Stimulated activated CD8-positive, alpha-beta memory T cell treated with anti-CD3 and anti-CD28 coated beads, Interleukin-15, amount 100 ng/mL, for 24 hours (primary cell): ENCODE measurements at places on chromosomes 2 and 18.

- DNase-seq: no peak
These were observed 201.9 kb upstream of the APCDD1 start for GRCh38 chr18:10252494-10252893.

DNA sequence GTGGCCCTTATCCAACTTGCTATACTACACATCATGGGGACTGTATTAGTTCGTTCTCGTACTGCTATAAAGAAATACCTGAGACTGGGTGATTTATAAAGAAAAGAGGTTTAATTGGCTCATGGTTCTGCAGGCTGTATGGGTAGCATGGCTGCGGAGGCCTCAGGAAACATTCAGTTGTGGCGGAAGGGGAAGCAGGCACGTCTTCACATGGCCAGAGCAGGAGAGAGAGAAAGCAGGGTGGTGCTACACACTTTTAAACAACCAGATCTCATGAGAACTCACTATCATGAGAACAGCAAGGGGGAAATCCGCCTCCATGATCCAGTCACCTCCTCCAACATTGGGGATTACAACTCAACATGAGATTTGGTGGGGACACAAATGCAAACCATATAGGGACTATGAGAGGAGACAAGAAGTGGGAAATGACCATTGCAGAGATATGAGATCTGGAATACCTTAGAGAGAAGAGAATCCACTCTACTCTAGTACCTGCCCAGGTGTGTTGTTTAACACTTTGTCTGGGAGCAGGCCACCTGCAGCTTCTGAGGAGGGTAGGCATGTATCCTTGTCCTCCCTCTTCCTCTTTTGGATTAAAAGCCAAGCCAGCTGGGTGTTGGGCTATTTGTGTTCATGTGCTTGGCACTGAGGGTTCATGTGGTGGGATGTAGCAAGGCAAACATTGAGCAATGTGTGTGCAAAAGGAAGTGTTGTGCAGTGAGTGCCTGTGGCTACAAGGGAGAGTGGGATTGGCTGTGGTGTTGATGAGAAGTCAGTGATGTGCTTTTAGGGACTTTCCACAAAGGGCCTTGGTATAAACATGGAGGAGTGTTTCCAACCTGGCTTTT is 22.8 kb downstream of the TTLL4 start:
- DNase-seq: no peak

- no peak for DNase-seq
These were observed 945 bp downstream of the HAT1 start for GRCh38 chr2:171923206-171923605.

DNA sequence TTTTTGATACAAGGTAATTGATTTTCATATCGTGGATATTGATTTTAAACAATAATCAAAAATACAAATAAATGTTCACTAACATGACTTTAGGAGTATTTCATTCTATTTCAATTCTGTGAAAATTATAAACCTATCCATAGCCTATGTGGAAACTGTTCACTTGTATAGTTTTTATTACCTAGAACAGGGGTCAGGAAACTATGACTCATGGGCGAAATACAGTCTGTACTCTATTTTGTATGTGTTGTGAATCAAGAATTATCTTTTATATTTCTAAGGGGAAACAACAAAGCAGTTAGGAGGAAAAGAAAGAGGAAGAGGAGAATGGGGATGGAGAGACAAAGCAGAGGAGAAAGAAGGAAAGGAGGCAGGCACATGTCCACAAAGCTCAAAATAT is 181.7 kb upstream of the VRK2 start:
- no peak for DNase-seq

- no peak for DNase-seq
These were observed 132.1 kb upstream of the HAAO start for GRCh38 chr2:42924418-42924886.

- DNase-seq: no peak
These were observed 48.5 kb upstream of the LOXHD1 start for GRCh38 chr18:46705521-46705920.

DNA sequence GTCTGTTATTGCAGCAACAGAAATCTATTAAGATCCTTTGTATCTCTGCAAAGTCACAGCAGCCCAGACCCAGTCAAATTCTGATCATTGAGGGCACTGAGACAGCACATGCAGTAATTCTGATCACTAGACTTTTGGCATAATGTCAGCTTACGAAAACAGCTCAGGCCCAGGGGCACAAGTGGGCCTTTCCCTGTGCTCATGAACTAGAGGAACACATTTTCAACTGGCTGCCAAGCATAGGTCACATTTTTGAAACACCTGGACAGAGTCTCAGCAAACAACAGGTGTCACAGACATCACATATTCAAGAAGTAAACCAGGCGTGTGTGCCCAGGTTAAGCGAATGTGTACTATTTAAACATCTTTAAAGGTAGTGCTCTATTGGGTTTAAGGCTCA is 13.7 kb downstream of the DOCK10 start:
- no peak for DNase-seq

DNA sequence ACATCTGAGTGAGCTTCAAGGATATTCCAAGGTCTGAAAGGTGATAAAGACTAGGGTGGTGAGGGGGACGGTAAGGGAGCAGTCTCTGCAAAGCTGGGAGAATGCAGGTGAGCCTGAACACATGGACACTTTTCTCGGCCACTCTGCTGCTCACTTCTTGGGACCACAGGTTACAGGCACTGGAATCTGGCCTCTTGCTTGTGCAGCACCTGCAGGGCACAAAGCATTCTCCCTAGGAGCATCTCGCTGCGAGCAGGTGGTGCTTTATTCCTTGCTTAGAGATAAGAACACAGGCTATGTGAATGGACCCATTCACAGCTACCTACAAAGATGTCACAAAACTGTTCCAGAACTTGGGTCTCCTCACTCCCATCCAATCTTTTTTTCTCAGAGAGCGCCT is 153.2 kb downstream of the DDX1 start:
- DNase-seq: no peak

- DNase-seq: no peak
These were observed 420.7 kb upstream of the SALL3 start for GRCh38 chr18:78558948-78559347.

DNA sequence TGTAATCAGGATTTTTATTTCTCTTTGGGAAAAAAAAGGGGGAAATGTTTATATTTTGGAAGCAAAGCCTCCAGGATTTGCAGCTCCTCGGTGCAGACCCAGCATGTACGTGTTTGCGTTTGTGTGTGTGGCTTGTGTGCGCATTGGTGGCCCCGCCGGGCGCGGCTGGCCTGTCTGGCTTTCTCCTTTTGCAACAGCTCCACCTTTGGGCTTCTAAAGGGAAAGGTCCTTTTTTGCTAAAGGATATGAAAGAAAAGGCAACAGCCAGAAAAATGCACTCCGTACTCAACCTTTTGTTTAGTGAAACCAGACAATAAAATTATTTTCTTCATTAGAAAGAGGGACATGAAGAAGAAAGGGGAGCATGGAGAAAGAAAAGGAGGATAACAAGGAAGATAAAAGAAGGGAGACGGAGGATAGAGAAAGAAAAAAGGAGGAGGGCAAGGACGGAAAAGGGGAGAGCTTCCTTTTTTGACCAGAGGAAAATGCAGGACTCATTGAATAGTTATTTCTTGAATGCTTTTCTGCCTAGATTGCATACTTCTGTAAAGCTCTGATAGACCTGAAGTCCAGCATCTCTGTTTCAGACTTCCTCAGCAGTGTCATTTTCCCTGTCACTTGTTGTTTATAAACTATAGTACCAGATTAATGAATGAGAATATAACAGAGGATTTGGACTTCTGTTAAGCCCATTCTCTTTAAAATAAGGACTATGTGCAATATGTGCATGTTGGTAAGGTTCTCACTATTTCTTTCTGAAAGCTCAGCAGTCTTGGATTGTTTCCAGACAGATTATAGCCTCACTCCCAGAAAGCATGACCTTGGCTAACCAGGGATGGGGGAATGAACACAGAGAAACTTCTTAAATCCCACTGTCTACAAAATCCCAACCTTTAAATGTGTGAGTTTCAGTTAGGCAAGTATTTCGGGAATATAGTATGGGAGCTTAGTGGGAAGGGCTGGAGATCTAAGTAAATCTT is 563.1 kb upstream of the PIK3C3 start:
- DNase-seq: no peak

GRCh38 chr2:73972846-73973245 is 11.9 kb upstream of the TET3 start:
- no peak for DNase-seq

GRCh38 chr18:37567061-37567993 is 1.7 kb upstream of the CELF4 start:
- DNase-seq: no peak

- DNase-seq: no peak
These were observed 853 bp downstream of the GNAL start for GRCh38 chr18:11689669-11690565.

DNA sequence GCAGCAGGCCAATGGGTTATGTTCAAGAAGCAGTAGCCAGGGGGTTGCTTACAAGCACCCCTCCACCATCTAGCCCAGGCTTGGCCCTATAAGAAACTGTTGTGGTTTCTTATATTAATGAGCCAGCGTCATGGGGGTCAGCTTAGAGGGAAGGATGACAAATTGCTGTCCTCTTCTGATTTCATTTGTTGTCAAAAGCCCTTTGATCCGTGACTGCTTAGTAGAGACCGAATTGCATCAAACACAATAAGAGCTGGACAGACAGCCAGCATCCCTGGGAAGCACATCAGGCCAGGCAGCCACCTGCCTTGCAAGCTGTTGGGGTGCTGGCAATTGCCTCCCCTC is 206.6 kb upstream of the SETBP1 start:
- DNase-seq: no peak

GRCh38 chr18:79888016-79888415 is 63.4 kb downstream of the SLC66A2 start:
- no peak for DNase-seq

GRCh38 chr2:235958221-235958930 is 209.8 kb downstream of the GBX2 start:
- no peak for DNase-seq

DNA sequence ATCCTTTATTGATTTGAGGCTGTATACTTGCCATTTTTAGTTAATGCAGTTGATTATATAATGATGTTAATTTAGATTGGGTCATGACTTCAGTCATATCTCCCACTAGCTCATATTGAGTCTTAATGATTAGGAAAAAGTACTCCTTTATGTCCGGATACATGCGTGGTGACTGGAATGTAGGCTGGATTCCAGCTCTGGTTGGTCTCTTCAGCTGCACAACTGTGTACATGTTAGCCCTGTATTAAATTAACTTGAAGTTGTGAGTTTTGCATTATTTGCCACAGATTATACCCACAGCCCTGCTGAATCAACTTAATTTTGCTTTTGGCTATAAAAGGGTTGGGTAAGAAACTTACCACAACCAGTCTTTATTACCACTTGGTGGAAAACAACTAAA is 22.5 kb downstream of the MOB4 start:
- DNase-seq: no peak

GRCh38 chr18:56770097-56770496 is 118.9 kb downstream of the WDR7 start:
- no peak for DNase-seq

- DNase-seq: no peak
These were observed 29.6 kb downstream of the CYBRD1 start for GRCh38 chr2:171551836-171552235.

GRCh38 chr2:189933911-189934399 is 128.6 kb downstream of the MSTN start:
- DNase-seq: no peak

GRCh38 chr2:38416296-38417036 is 39.4 kb upstream of the ATL2 start:
- DNase-seq: no peak

- DNase-seq: no peak
These were observed 98.5 kb downstream of the ATP9B start for GRCh38 chr18:79167526-79168190.

DNA sequence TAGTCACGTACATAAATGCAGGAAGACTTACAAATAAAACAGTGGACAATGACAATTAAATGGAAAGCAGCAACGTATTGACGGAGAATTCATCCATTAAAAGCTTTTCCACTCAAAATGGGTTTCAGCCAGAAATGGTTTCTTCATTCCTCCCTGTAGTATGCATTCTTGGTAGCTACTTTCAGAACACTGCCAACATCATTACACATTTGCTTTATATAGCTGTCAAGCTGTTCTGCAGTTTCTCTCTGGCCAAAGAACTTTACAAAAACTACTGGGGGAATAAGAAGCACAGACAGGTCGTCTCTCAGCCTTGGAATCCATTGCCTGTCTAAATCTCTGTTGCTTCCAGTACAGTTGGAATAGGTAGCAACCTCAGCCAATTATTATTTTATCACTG is 84.1 kb upstream of the NCKAP5 start:
- no peak for DNase-seq

DNA sequence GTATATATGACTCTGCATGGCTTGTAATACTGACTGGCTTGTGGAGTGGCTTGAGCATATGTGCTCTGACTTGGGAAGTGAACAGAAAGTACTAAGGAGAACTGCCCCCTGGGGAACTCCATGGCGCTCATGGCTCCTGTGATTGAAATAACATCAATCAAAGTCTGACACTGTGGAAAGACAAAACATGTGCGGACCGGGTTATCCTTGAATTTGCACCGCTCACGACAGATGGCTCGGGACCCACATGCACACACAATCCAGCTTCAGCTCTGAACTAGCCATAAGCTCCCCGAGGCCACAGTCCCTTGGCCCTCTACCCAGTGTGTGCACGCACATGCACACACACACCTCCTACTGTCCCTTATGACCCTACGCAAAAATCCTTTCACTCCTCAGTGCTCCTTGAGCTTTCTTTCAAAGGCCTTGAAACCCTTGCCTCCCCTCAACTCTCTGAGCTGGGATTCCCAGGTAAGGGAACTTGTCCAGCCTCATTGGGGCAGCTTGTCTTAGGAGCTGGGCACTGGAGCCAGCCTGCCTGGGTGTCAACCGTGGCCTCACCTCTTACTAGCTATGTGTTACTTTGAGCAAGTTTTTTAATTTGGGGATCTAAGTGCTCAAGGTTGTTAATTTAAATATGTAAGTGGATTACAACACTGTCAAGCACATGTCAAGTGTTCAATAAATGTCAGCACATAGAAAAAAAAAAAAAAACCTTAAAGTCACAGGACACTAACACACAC is 43.6 kb downstream of the MRPS5 start:
- DNase-seq: no peak

- DNase-seq: no peak
These were observed 442.1 kb upstream of the DCC start for GRCh38 chr18:51897884-51898283.

DNA sequence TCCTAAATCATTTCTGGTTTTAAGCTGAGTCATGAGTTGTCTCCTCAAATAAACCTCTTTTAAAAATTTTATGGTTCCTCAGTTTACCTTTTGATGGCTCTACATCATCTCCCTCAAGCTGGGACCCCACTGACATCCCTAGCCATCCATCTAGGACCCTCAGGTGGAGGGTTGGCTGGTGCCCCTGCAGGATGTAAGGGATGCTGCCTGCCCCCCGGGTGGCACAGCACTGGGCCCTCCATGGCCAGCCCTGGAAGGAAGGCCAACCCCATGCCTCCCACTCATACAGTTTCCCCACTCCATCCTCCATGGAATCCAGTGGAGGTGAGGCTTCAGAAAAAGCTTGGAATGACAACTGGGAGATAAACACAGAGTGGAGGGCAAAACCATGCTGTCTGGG is 17.2 kb upstream of the GPC1 start:
- no peak for DNase-seq

DNA sequence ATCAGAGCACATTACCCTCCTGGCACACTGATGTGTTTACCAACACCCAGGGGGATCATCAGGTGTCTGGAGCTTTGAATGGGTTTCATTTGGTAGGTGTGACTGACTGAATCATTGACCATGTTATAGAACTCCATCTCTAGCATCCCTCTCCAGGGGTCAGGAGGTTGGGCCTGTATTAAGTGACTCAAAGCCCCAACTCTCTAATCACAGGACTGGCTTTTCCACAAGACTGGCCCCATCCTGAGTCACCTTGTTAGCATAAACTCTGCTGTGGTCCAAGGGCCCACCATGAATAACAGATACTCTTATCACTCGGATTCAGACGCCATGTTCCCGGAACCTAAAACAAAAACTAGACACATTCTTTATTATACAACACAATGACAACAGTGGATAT is 125.9 kb upstream of the NDUFV2 start:
- no peak for DNase-seq
